C1 segment of cervical spinal cord (tissue), 14 donors: ENCODE measurements at places on chromosomes 3 and 15.

- no peak for DNase-seq
These were observed 128.6 kb downstream of the DUT start for GRCh38 chr15:48459571-48460442.

DNA sequence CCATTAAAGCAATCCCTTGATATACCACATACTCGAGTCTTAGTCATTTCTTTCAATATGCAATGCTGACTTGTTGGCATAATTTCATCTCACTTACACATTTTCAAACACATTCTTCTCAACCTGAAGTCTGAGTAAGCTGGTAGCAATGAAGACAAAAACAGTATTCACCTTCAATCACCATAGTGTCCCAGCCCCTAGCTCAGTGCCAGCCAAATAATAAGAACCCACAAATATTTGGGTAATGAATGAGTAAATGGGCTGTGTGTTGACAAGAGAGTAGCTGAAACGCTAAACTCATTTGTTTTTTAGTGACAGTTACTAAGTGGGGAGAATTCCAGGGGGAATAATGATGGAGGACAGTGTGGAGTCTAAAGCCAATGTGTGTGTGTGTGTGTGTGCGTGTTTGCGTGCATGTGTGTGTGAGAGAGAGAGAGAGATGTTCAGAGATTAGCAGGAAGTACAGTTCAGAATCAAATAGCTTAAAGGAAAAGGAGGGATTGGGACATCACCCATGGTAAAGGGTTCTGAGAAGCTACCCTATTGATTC, 165.7 kb downstream of the GAP43 start:
- no peak for DNase-seq

GRCh38 chr3:170473358-170473757, 54.7 kb downstream of the CLDN11 start:
- DNase-seq: no peak

- DNase-seq: no peak
These were observed 68.1 kb upstream of the ABI3BP start for GRCh38 chr3:101061312-101061711.

DNA sequence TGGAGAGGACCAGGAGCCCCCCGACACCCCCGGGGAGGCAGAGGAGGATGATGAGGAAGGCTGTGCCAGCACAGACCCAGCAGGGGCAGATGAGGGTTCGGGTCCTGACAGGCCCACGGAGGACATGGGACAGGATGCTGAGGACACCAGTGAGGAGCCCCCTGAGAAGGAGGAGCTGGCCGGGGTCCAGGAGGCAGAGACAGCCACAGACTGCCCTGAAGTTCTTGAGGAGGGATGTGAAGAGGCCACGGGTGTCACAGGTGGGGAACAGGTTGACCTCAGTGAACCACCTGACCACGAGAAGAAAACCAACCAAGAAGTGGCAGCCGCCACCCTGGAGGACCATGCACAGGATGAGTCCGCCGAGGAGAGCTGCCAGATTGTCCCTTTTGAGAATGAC, 909 bp downstream of the FGD5 start:
- no peak for DNase-seq

GRCh38 chr3:69462826-69463100, 76.9 kb upstream of the FRMD4B start:
- DNase-seq: no peak

GRCh38 chr15:86615411-86615810, 535.7 kb downstream of the AGBL1 start:
- DNase-seq: no peak

DNA sequence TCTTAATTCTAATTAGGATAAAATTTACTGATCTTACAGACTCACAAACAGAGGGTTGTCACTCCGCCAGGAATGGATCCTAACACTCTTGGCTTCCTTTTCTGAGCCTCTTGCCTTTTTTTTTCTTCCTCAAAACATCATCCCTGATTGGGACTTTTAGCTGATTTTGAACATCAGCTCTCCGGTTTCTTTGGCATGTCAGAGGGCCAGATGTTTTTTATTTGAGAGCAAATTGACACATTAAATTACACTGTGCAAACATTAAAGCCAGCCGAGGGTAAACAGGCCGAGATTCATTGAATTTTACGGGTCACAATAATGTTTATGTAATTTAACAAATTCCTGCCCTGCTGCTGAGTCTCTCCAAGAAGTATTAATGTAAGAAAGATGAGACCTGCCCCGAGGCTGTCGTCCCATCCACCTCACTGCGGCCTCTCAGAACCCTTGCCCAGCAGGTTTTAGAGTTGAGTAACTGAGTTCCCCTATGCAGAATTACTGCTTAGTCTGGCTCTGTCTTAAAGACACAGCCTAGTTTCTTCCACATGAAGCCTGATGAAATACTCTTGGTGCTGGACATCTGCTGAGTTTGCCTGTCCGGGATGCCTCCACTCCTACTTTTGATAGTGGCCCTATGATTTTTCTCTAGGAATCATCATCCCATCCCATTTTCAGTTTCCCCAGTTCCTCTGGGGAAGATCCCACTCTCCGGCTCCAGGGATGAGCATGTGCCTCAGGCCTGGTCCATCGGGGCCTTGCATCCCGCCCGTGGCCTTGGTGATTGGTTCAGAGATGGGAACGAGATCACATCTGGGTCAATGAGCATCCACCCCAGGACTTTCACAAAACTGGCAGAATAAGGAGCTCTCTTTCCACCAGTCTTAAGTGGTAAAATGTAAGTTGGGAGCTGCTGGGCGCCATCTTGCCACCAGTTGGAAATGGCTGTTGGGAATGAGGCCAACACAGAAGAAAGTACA, 226.6 kb upstream of the TLE3 start:
- DNase-seq: no peak

GRCh38 chr3:126982126-126982470, 817 bp upstream of the PLXNA1 start:
- no peak for DNase-seq

- DNase-seq: no peak
These were observed 141.2 kb downstream of the SERPINI1 start for GRCh38 chr3:167876620-167877281.

GRCh38 chr3:153111016-153111415, 51.0 kb upstream of the RAP2B start:
- no peak for DNase-seq

DNA sequence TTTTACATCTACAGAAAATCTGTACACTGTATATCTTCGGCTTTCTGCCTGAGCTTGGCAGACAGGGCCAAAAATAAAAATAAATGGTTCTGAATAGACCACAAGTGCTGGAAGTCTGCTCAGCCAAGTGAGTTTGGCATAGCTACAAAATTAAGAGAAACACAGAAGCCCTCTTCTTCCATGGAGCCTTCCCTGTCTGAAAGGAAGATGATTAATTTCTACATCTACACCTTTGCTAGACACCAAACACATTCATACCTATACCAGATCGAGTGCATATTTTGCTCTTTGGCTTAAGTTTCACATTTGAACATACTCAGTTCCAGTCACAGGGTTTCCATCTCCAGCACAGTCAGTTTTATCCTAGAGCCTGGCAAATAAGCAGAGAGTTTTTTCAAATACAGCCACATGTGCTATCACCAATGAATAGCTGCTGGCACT, 224.6 kb downstream of the GREM1 start:
- no peak for DNase-seq

- no peak for DNase-seq
These were observed 80.7 kb upstream of the PCSK6 start for GRCh38 chr15:101570241-101570640.

- DNase-seq: no peak
These were observed 205.9 kb downstream of the CD47 start for GRCh38 chr3:107884719-107885460.

- DNase-seq: no peak
These were observed 215.9 kb upstream of the PEX5L start for GRCh38 chr3:180252683-180253082.

GRCh38 chr3:175951047-175951694, 1092.0 kb downstream of the NAALADL2 start:
- DNase-seq: no peak
